ENCODE measurements at places on chromosomes 5 and 9.

GRCh38 chr9:113501129-113501686, 37.7 kb downstream of the RGS3 start:
- H3K27me3 ChIP-seq = peaks cover 2% of the 10 kb centered on the region
- no peak overlapping the region for H3K27ac ChIP-seq
- DNase-seq = no peak
- H3K36me3 ChIP-seq = no peaks in the 10 kb centered on the region
- H3K4me3 ChIP-seq = no peak overlapping the region

- H3K36me3 ChIP-seq = no peaks in the 10 kb centered on the region
- H3K4me3 ChIP-seq = no peak overlapping the region
- H3K27me3 ChIP-seq = peaks cover 2% of the 10 kb centered on the region
- no peak overlapping the region for H3K27ac ChIP-seq
Observed at GRCh38 chr5:152499814-152500535, 94.9 kb upstream of the NMUR2 start.

DNA sequence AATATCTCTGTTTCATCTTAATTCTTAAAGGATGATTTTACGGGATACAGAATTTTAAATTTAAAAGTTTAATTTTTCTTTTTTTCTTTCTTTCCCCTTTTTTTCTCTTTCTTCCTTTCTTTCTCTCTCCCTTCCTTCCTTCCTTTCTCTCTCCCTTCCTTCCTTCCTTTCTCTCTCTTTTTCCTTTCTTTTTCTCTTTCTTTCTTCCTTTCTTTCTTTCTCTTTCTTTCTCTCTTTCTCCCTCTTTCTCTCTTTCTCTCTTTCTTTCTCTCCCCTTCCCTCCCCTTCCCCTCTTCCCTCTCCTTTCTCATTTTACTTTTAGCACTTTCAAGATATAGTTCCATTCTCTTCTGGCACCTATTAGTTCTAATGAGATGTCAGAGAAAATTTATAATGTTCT, 61.4 kb upstream of the ADRB2 start:
- H3K27me3 ChIP-seq = peaks cover 2% of the 10 kb centered on the region
- H3K27ac ChIP-seq = no peak overlapping the region
- peaks cover 10% of the 10 kb centered on the region for H3K4me1 ChIP-seq
- H3K4me3 ChIP-seq = no peak overlapping the region
- DNase-seq = no peak

- peaks cover 66% of the 10 kb centered on the region for H3K4me1 ChIP-seq
- no peaks in the 10 kb centered on the region for H3K27me3 ChIP-seq
- peak overlapping the region; percentile 6 for H3K4me3 ChIP-seq
- H3K36me3 ChIP-seq = peaks cover 4% of the 10 kb centered on the region
Observed at GRCh38 chr5:17223367-17224185, 6.1 kb downstream of the BASP1 start.

- no peaks in the 10 kb centered on the region for H3K27me3 ChIP-seq
- H3K4me1 ChIP-seq = no peaks in the 10 kb centered on the region
- no peak overlapping the region for H3K4me3 ChIP-seq
- peak overlapping the region; percentile 4 for H3K27ac ChIP-seq
Observed at GRCh38 chr9:122244349-122244748, 15.6 kb upstream of the LHX6 start.

DNA sequence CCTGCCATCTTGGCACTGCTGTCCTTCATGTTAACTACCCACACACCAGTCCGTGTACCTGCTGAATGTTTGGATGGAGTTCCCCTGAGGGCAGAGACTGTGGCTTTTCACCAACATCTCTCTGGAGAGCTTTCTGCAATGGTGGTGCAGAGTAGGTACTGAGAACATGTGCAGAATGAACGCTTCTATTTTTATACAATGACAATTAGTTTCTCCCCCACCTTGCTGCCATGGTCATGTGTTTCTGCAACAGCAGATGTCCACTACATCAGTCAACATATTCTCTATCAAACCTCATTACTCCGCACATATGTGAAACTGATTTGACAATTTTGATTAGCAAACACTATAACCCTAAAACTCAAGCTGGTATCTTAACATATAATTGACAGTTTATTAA, 14.5 kb downstream of the PTCH1 start:
- H3K4me1 ChIP-seq = peaks cover 16% of the 10 kb centered on the region
- no peak overlapping the region for H3K4me3 ChIP-seq
- peaks cover 17% of the 10 kb centered on the region for H3K27me3 ChIP-seq
- no peak for DNase-seq
- H3K27ac ChIP-seq = no peak overlapping the region
- no peaks in the 10 kb centered on the region for H3K36me3 ChIP-seq

DNA sequence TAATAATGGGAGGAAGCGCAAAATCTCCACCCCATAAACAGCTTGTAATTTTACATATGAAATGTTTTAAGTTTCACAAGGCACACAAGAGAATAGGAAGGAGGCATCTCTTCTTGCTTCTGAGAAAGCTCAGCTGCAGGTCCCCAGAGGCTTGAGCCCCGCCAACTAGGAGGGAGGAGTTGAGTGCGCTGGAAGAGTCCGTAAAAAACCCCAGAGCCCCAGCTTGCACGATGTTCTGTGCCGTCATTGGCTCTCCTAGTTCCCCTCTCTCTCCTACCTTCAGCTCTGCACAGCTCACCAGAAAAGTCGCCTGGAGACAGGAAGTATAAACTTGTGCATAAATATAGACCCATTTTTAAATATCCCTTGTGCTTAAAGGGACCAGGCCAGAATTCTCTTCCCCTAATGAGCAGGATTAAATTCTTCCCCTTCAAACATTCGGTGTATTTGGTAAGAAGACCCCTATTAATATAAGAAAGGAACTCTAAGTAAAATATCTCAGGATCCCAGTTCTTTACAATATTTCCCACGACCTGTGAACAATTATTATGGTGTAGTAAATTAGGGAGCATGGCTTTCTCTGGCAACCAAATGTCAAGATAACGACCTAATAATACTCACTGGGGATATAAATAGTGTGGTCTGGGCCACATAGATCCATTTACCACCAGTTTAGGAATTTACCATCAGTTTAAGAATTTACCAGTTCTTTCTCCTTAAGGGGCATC, 13.7 kb downstream of the GLRX start:
- H3K27me3 ChIP-seq = no peaks in the 10 kb centered on the region
- H3K36me3 ChIP-seq = peaks cover 16% of the 10 kb centered on the region
- peak overlapping the region; percentile 78 for H3K4me3 ChIP-seq
- peaks cover 40% of the 10 kb centered on the region for H3K4me1 ChIP-seq
- H3K27ac ChIP-seq = peak overlapping the region; percentile 92
- DNase-seq = peak; percentile 68

GRCh38 chr5:6410421-6410820, 32.1 kb upstream of the MED10 start:
- H3K27me3 ChIP-seq = peaks cover 5% of the 10 kb centered on the region
- DNase-seq = no peak
- peaks cover 2% of the 10 kb centered on the region for H3K36me3 ChIP-seq
- H3K27ac ChIP-seq = no peak overlapping the region
- H3K4me1 ChIP-seq = no peaks in the 10 kb centered on the region

DNA sequence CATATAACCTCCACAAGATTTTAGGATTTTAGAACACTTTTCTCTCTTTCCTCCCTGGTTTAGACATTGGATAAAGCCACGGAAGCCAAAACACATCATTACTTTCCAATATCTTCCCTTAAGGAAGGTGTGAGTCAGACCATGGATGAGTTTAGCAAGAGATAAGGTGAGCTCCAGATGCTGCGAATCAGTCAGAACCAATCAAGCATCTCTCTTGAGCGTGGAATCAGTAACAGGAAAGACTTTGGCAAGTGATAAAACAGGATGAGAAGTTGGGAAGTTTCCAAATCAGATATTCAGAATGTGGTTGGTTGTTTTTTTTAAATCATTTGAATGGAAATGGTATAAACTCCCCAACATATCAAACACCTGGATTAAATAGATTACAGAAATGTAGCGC, 397.8 kb downstream of the EFNA5 start:
- DNase-seq = no peak
- no peaks in the 10 kb centered on the region for H3K4me1 ChIP-seq
- no peak overlapping the region for H3K4me3 ChIP-seq
- H3K36me3 ChIP-seq = no peaks in the 10 kb centered on the region
- H3K27me3 ChIP-seq = no peaks in the 10 kb centered on the region

DNA sequence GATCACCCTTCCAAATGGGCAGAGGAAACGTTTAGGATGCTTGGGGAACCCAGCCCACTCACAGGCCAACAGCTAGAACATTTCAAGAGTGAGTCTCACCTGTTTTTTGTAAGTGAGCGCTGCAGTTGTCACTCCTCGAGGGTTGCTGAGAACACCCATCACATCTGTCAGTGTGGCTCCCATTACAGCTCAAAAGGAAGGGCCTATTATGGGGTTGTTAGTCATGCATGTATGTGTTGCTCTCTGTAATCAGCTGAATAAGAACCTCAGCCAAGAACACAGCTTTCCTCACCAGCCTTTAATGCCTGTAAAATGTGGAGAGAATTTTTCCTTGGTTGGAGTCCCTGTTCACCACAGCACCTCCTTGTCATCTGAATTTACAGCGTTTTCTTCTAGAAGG, 196.3 kb upstream of the KLF4 start:
- H3K4me1 ChIP-seq = no peaks in the 10 kb centered on the region
- no peaks in the 10 kb centered on the region for H3K36me3 ChIP-seq
- no peak overlapping the region for H3K4me3 ChIP-seq
- DNase-seq = no peak

- no peaks in the 10 kb centered on the region for H3K4me1 ChIP-seq
- no peaks in the 10 kb centered on the region for H3K27me3 ChIP-seq
- no peak overlapping the region for H3K27ac ChIP-seq
Observed at GRCh38 chr5:82054004-82054710, 82.3 kb downstream of the ATG10 start.

DNA sequence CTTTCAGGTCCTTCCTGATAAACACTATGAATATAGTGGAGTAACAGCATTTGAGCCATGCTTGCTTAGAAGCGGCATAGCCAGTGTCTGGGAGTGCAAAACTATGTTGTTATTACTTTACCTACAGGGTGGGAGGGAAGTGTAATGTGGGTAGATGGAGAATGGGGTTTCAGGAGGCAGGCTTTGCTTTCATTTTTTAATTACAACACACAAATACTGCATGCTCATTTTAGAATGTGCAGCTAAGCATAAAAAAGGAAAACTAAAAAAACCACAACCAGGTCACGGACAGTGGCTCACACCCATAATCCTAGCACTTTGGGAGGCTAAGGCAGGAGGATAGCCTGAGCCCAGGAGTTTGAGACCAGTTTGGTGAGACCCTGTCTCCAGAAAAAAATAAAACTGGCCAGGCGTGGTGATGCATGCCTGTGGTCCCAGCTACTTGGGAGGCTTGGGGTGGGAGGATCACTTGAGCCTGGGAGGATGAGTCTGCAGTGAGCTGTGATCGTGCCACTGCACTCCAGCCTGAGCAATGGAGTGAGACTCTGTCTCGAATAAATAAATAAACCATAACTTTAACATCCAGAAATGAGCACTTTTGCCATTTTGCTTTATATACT, 20.2 kb downstream of the HAVCR1 start:
- H3K4me3 ChIP-seq = no peak overlapping the region
- H3K4me1 ChIP-seq = peaks cover 3% of the 10 kb centered on the region
- no peak for DNase-seq
- no peaks in the 10 kb centered on the region for H3K36me3 ChIP-seq

DNA sequence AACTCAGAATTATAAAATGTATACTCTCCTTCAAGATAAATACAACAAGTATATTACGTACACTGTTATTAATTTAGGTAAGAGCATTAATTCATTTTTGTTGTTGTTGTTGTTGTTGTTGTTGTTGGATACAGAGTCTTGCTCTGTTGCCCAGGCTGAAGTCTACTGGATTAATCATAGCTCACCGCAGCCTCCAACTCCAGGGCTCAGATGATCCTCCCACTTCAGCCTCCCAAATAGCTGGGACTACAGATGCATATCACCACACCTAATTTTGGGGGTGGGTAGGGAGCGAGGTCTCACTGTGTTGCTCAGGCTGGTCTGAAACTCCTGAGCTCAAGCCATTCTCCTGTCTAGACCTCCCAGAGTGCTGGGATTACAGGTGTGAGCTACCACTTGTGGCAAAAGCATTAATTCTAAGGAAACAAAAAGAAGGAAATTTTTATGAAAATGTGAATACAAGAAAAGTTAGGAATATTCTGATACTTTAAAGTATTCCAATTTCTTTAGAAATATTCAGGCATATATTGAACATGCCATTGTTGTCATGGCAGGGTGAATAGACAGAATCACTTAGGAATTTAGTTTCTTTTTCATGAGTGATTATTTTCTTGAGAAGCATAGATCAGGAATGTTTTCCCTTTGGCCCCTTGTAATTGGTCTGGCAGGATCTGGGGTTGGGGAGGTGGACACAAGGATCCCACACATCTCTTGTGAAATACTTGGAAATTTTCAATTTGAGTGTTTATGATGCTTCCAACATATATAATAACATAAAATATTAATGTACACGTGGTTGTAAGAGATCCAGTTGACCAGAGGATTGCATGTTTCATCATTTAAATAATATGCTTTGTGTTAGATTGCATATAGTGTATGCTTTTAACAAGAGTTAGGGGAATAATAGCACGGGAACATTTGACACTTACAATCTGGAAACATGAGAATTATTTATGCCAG, 263.6 kb downstream of the FANCC start:
- no peak for DNase-seq
- H3K4me3 ChIP-seq = no peak overlapping the region
- peaks cover 1% of the 10 kb centered on the region for H3K27me3 ChIP-seq
- H3K36me3 ChIP-seq = no peaks in the 10 kb centered on the region

DNA sequence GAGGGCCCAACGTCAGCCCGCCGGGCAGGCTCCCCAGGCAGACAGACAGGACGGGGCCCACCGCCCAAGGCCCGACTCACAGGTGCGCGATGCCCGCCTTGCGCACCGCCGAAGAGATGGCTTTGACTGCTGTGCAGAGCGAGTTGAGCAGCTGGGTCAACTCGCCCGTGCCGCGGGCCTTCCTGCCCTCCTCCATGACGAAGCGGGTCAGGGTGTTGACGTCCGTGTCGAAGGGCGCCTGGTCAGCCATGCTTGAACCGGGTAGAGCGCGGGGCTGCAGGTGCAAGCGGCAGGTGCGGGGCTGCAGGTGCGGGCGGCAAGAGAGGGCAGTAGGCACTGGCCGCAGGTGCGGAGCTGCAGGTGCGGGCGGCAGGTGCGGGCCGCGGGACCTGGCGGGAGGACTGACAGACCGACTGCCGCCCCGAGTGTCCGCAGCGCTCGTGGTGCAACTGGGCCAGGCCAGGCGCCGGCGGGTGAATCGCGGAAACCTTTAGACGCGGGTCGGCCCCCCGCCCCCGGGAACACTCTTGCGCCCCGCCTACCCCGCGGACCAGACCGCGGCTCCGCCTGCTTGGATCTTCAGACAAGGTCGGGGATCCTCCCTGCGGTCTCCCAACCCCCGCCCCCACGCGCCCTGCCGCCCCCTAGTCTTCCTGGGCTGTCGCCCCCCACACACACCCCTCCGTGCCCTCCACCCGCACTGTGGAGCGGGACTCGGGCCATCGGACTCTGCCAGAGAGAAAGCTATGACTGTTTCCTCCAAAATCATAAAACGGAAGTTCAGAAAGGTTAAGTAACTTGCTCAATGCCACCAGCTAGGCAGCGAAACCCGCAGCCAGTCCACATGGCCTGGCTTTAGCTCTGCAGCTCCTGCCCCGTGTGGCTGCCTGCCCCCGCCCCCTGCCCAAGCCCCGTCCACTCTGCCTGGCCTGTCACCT, at the start of gene FBP1:
Gene FBP1, minus strand, starts transcription at position 458 of the 938 bp plus-strand sequence. Its CDS starts 208 bp downstream, at position 250.
- H3K27ac ChIP-seq = peak within 1 kb of the TSS; percentile 72
- H3K36me3 ChIP-seq = no peaks in the 10 kb centered on the region
- H3K4me1 ChIP-seq = peaks cover 6% of the 10 kb centered on the region
- peak; percentile 59 for DNase-seq
- H3K4me3 ChIP-seq = peak within 1 kb of the TSS; percentile 93

- DNase-seq = no peak
- no peaks in the 10 kb centered on the region for H3K27me3 ChIP-seq
- no peak overlapping the region for H3K27ac ChIP-seq
- H3K4me1 ChIP-seq = peaks cover 6% of the 10 kb centered on the region
- H3K36me3 ChIP-seq = no peaks in the 10 kb centered on the region
- no peak overlapping the region for H3K4me3 ChIP-seq
Observed at GRCh38 chr5:14958188-14958587, 86.6 kb upstream of the ANKH start.

All from memory B cell (primary cell).